ENCODE measurements at places on chromosomes 7 and 10.

DNA sequence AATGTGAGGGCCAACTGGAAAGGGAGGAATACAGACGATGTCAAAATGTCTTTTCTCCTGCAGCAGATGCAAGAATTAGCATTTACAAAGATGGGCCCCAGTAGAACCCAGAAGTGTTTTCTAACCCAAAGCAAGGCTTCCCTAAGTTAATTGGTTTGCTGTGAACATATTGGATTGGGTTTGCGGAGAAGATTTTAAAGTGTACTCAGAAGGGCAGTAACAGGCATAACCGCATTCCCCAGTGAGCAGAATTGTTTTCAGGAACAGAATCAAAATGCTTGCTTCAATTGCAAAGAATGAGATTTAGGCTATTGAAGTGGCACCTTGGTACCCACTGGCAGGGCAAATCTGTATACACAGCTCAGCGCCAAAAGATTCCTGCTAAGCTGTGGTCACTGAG lies 78.0 kb downstream of the NRP1 start:
- no peak for DNase-seq

DNA sequence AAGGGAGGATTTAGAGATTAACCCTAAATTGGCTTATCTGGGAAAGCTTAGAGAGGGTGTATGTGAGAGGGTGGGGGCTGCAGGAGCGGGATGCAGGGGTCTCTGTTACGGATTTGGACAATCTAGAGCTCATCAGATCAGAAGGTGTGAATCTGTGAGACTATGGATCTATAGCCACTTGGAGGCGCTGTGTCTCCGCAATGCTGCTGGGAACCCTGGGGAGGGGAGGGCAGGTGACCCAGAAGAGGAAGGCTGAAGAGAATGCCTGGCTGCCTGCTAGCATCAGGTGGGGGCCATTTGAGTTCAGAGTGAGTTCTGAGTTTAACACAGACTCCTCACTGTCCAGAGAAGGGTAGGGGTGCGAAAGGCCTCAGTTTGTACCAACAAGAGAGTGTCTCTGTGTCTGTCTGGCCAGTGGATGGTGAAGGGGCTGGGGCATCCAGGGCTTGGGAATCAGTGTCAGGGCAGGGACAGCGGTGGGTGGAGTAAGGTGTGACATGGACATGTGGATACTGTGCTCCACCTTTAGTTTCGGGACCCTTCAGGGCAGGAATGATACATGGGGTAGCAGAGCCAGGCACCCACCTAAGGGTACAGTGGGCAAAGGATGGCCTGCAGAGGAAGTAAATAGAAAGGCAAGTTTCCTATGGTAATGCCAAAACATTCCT lies 187.3 kb upstream of the PRSS58 start:
- no peak for DNase-seq

GRCh38 chr7:89839329-89839728 lies 314.9 kb upstream of the STEAP1 start:
- no peak for DNase-seq

- no peak for DNase-seq
These were observed 695.1 kb downstream of the INHBA start for GRCh38 chr7:41007811-41008210.

GRCh38 chr7:87926581-87927461 lies 7.2 kb upstream of the ADAM22 start:
- DNase-seq, result no peak
